ENCODE measurements at places on chromosomes 7 and 10. TPM values are rescaled to one million over a fixed set of nuclear protein-coding genes. Genes with fewer than 3 reads are reported as not detected.

GRID2IP gene
- 0.12 TPM for total RNA-seq

CD36 gene
- total RNA-seq, result not detected

LUC7L2 gene
- total RNA-seq, result 138 TPM

SEC61G gene
- 121 TPM for total RNA-seq

FGFBP3 gene
- total RNA-seq, result 1.6 TPM

EN2 gene
- total RNA-seq, result not detected

LGI1 gene
- total RNA-seq, result not detected

ADCY1 gene
- 0.30 TPM for total RNA-seq

XRCC2 gene
- 10.8 TPM for total RNA-seq

CACNB2 gene
- not detected for total RNA-seq

CALHM1 gene
- not detected for total RNA-seq

DLG5 gene
- total RNA-seq, result 2.6 TPM

CLEC2L gene
- not detected for total RNA-seq

MCM10 gene
- total RNA-seq, result 76.9 TPM

CALHM3 gene
- total RNA-seq, result not detected

ALOX5 gene
- total RNA-seq, result 0.17 TPM

LRRC61 gene
- total RNA-seq, result 13.3 TPM

- no peak for DNase-seq
These were observed 3.3 kb downstream of the FRAT2 start for GRCh38 chr10:97331153-97331703.

DNA sequence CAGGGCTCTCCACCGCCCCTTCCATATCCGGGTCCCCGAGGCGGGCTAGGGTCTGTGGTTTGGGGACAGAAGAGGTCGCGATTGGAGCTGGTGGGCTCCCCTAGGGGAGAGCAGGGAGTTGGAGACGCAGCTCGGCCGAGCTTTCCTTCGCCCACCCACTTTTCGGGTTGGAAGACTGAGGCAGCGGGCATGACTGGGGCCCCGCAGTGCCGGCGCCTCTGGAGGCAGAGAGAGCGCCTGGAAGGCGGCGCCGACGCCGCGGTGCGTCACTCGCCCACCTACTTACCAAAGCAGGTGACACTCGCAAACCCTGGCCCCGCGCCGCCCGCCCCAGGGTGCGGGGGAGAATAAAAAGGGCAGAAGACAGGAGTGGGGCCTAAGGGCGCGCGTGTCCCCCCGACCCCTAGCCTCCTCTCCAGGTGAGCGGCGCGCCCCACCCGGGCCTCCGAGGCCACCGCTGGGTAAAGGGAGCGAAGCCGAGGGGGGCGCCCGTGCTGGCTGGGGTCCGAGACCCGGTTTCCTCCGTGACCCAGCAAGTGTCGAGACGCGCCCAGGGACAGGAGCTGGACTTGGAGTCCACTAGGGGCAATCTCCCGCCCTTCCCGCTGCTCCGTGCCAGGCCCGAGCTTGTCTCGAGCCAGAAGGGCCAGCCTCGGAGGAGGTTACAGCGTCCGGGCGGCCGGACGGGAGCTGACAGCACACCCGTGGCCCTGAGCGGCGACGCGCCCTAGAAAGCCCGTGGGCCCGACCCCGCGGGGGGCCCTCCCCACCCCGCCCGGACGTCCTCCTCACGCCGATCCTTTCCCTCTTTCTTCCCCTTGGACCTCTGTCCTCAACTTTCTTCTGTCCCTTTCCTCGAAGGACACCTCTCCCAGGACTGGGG, 34.4 kb upstream of the GRID1 start:
- peak; percentile 79 for DNase-seq

DNA sequence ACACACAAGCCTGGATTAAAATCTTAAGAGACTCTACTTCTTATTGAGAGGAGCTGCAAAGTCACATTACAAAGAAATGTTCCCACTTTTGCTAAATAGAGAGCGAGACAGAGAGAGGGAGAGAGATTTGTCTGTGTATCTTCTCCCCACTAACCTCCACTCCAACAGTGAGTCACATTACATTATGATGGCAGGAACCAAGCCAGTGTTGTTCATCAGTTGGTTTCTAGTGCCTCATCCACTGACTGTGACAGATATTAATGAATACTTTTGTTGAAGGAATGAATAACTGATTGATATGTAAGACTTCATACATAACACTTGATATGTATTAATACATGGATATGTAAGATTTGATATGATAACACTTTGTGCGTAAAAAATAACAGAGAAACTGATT, 258.2 kb upstream of the SORCS1 start:
- DNase-seq, result no peak

DNA sequence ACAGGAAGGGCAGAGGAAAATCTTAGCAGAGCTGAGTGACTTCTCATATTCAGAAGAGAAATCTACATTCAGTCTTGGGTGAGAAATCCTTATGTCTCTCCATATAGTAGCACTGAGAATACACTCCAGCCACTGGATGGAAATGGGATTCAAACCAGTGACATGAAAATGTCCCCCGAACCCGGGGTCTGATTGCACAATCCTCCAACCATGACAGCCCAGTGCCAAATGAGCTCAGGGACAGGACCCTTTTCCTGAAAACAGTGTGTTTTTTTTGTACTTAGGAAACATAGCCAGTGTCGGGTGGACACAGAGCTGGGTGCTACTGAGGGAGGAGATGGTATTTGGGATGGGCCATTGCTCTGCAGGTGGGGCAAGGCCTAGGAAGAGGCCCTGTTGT, 185.6 kb downstream of the CXCL12 start:
- no peak for DNase-seq

GRCh38 chr7:134639683-134640279, 6.9 kb upstream of the BPGM start:
- no peak for DNase-seq

GRCh38 chr7:155268921-155269650, 28.6 kb upstream of the INSIG1 start:
- DNase-seq, result no peak

DNA sequence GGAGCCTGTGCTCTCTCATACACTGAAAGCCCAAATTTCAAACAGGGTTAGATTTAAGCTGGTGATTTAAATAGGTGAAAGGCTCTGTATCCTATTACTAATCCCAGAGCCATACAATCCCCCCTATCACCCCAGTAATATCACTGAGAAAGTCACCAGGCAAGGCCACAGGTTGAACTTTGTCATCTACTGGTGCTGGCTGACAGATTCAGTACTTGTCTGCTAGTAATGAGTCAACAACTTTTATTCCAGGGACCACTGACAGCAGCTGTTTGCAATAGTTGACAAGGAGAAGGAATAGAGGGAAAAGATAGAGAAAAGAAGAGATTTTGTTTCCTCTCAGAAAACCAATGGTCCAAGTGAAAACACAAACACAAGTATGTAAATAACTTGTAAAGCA, 10.4 kb downstream of the ASB15 start:
- DNase-seq, result no peak

GRCh38 chr7:20158684-20159083, 58.5 kb downstream of the MACC1 start:
- DNase-seq, result no peak

- DNase-seq, result no peak
These were observed 150.3 kb upstream of the CHST15 start for GRCh38 chr10:124243702-124244121.

DNA sequence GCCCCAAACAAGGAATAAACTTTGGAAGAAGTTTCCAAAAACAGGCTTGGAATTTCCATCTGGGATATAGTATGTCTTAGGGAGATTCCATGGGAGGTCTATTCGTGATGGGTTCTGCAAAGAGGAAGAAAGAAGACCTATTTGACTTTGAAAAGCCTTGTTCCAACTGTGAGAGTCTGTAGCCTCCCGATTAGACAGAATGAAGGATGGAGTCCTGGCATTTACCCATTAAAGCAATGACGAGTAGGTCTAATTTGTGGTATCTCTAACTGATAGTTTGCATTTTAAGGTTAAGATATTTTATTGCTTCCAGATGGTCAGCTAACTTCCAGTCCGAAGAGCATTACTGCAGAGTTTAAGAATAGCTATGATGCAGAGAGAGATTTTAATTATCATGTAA, 19.5 kb upstream of the GALNT17 start:
- no peak for DNase-seq

- no peak for DNase-seq
These were observed 5.8 kb downstream of the CTBP2 start for GRCh38 chr10:125154529-125154928.

GRCh38 chr7:93159490-93159889, 11.3 kb upstream of the SAMD9L start:
- DNase-seq, result no peak

- peak; percentile 52 for DNase-seq
These were observed 97.2 kb downstream of the KAT6B start for GRCh38 chr10:74923556-74923955.

DNA sequence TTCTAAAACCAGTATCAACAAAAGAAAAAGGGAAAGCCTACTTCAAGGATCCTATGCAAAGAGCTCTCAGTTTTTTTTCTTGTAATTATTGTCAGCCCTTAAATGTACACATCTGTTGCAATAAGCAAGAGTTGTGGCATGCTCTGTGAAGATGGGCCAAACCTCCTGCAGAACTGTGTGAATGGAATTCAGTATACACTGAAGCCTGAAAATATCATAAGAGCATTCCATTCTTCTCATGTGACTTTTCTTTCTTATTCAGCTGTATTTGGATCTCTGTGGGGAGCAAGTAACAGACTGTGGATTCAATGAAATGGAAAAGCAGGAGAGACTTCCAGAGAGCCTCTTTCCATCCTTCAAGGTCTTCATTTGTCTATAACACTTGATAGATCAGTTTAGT, 130.7 kb downstream of the SAMD9 start:
- DNase-seq, result no peak

DNA sequence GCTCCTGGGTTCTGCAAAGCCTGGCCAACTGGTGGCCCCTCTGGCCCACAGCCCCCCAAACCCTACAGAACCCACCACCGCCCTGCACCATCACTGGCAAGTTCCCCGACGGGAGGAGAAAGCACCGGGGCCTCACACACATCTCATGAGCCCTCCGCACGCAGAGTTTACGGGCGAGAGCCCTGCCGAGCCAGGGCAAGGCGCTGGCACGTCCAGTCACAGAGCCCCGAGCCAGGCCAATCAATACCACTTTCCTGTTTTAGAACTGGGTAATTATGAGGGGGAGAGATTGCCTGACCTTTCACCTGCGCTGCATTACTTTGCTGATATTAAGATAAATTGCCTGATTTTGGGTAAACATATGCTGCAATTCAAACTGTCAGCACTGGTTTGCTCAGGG, 113.3 kb downstream of the EBF3 start:
- DNase-seq, result no peak

GRCh38 chr10:96152437-96152836, 22.3 kb downstream of the ZNF518A start:
- no peak for DNase-seq

DNA sequence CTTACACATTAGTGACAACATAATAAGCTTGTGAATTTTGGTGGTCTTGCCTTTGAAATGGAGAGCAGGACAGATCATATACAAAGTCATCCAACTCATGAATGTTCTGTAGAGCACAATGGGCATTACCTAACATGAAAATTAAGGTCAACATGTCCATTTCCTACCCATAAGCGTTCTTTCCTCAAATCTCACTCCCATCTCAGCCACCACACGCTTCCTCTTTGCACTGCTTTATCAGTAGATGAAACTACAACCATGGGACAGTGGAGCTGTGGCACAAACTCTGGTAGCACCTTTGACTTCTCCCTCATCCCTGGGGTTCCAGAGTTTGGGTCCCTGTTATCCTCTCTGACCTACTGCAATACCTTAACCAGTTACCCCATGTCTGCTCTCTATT, 2.2 kb downstream of the PON2 start:
- DNase-seq, result no peak

- DNase-seq, result no peak
These were observed 1.2 kb upstream of the DKK1 start for GRCh38 chr10:52312942-52313255.

DNA sequence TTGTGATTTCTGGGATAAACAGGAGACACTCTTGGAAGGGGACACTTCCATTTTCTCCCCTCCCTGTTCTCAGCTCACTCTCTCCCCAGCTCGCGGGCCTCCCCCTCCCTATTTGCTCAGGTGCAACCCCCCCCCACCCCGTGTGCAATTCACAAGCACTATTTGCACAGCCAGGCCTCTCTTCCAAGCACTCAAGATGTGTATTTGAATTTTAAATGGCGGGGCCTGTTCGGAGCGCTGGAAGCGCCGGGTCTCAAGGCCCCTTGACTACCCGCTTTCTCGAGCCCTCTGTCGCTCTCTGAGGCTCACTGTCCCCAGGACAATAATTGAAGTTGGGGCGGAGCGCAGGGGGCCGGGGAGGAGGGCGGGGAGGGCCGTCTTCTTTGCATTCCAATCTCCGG, 7.8 kb downstream of the SHH start:
- no peak for DNase-seq

GRCh38 chr10:78991187-78991586, 77.6 kb upstream of the ZMIZ1 start:
- no peak for DNase-seq

DNA sequence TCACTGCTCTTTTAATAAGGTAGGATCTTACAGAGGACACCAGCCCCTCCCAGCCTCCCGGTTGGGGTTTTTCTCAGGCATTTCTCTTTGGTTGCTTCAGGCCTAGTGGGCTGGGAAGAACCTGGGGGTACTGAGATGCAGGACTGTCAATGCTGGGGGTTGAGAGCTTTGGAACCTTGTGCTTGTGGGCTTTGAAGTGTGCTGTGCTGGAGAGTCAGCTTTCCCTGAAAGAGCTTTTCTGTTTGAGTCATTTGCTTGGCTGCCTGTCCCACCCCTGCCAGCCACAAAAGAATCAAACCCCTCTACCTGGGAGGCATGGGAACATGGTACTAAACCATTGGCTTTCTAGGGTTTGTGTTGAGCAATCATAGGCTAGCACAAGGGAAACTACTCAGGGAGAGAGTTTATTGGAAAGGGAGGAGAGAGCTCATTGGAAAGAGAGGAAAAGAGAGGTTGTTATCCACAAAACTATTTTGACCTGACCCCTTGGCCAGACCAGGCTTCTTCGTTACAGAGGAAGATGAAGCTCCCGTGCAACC, 1.4 kb downstream of the SCD start:
- DNase-seq, result no peak

DNA sequence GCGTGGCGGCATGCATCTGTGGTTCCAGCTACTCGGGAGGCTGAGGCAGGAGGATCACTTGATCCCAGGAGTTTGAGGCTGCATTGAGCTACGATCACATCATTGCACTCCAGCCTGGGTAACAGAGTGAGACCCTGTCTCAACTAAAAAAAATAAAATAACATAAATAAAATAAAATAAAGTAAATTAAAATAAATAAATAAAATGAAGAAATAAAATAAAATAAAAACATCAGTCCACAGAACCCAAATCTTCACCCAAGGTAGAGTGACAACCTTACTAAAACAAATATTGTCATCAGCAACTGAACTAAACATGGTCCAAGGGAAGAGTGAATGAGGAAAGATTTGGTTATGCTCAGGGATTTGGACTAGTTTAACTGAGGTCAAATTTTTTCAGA, 24.8 kb upstream of the OCM2 start:
- no peak for DNase-seq

DNA sequence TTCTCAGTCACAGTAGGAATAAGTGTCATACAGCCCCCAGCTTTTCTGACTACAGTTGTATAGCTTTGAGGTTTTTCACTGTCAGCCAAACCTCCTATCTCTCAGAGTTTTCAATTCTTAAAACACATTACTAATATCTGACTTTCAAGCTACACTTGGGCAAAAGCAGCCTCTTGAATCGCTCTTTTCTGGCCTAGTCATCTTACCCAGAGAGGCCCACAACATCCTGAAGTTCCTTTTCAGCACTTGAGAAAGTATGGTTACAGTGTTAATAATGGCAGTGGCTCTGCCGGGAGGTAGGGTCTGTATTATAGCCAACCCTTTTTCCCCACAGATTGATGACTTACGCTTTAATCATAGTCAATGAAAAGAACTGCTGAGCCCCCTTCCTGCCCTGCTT, 181.0 kb downstream of the LRRC4 start:
- peak; percentile 68 for DNase-seq

- DNase-seq, result no peak
These were observed 26.3 kb downstream of the CREM start for GRCh38 chr10:35152992-35153391.

All from activated naive CD4-positive, alpha-beta T cell treated with anti-CD3 and anti-CD28 coated beads for 36 hours (primary cell).